ENCODE measurements at places on chromosomes 2 and 18.

- no peak for DNase-seq
Observed at GRCh38 chr18:2997429-2997828, 15.5 kb downstream of the LPIN2 start.

- no peak for DNase-seq
Observed at GRCh38 chr2:53729143-53729762, 38.4 kb upstream of the CHAC2 start.

DNA sequence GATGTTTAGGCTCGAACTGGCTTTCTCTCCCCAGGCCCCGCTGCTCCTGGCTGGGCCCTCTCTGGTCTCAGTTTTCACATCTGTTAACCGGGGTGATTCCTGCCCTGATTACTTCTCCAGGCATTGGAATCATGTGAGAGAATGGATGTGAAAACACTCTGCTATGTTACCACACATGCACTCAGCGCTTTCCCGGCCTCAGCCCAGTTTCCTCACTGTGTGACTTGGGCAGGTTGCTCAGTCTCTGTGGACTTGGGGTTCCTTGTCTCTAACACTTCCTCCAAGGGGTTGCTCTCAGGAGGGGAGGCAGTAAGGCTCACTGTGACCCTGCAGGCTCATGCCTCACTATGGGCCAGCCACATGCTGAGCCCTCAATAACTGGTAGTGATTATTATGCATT, 230.4 kb upstream of the HS6ST1 start:
- DNase-seq = no peak

- DNase-seq = no peak
Observed at GRCh38 chr2:240974771-240975572, 23.4 kb upstream of the SNED1 start.

GRCh38 chr2:25548601-25549000, 124.8 kb downstream of the DTNB start:
- no peak for DNase-seq

GRCh38 chr18:46042571-46043123, 29.4 kb downstream of the PSTPIP2 start:
- DNase-seq = no peak

DNA sequence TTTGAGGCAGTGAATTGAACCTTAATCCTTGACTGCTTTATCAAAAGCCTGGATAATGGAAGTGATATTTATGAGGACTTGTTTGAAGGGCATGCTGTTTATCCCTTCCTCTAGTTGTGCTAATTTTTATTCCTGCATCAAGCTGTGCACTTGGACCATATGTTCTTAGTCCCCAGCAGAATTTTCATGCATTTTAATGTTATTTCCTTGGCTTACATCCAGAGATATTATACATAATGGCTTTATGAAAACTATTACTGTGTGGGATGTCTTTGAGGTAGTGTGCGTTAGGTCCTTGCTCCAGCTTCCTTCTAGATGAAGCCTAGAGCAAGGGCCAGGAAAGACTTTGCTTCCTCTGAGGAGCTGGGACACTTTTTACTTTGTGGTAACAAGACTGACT, 378.4 kb downstream of the LPIN1 start:
- DNase-seq = no peak

GRCh38 chr18:46536215-46536874, 120.7 kb downstream of the LOXHD1 start:
- no peak for DNase-seq

- no peak for DNase-seq
Observed at GRCh38 chr2:30285758-30286157, 54.4 kb downstream of the LBH start.

GRCh38 chr2:159905926-159906714, 108.1 kb upstream of the CD302 start:
- no peak for DNase-seq

DNA sequence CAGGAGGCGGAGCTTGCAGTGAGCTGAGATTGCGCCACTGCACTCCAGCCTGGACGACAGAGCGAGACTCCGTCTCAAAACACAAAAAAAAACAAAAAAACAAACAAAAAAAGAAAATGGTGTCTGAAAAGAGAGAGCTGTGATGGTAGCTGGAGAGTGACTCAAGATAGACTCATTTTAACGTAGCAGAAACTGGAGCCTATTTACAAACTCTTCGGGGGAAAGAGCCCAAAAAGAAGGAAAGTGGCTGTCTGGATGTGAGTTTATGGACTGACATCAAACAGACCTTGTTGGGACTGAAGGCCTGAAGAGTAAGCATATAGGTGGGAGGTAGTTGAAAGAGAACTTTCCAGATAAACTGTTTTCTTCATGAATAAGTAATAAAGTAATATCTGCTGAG, 51.8 kb downstream of the LIMS1 start:
- no peak for DNase-seq

DNA sequence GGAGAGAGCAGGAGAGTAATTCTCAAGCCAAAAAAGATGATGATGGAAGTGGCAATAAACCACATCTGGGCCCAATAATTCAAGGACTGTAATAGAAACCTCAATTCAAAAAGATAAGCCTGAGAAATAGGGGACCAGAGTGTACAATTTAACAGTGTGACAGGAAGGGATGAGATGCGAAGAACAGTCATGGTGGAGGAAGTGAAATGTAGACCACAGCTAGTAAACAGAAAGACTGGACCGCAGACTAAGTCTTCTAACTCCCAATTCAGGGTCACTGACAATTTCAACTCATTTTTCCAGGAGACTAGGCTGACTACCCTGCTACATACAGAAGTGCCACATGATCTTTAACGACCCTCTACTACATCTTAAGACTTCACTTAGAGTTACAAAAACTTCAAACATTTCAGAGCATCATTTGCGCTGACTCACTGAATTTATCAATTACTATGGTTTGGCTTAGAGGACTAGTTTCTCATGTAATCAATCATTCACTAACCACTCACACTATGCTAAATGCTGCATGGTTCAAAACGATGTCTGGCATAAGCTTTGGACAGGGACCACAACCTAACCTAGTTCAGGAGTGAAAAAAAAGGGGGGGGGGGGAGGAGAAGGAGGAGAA, 9.0 kb downstream of the CUL3 start:
- no peak for DNase-seq

DNA sequence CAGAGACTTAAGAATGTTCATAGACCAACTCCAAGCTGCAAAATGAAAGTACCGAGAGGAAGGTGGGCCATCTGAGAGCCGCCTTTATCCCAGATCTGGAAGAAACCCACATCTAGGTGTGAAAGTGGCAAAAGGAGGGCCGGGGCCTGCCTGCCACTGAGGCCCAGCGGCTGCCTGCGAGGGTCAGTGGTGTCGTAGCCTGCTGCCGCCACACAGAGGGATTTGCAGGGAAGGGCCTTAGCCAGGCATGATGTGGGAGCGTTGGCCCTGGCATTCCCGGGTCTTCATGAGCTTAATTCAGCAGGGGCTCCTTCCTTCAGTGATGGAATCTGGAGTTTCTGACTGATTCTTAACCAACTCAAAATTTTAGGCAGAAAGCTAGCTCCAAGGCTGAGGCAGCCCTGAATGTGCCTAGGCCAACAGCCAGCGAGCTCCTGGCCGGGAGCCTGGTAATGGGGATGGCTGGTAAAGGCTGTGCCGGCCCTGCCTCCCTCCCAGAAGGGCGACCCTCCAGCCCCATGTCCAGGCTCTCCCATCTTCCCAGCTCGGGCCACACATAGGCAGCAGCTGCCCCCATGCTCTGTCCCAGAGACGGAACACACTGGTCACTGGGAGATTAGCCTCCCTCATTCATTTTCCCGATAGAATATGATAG, 230.1 kb downstream of the AGAP1 start:
- DNase-seq = no peak

GRCh38 chr2:43481927-43482542, 113.8 kb downstream of the THADA start:
- no peak for DNase-seq

Measured in uterus (tissue), 4 donors.